GDM1 (cell line): ENCODE measurements at places on chromosomes 1 and 21.

DNA sequence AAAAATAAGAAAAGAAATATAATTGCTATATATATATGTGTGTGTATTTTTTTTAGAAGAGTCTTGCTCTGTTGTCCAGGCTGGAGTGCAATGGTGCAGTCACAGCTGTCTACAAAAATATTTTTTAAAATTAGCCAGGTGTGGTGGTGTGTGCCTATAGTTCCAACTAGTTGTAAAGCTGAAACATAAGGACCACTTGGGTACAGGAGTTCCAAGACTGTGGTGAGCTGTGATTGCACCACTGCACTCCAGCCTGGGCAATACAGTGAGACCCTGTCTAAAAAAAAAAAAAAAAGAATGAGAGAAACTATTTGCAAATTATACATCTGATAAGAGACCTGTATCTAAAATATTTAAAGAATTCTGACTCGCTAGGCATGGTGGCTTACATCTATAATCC is 42.0 kb downstream of the BMP8A start:
- no peak for DNase-seq

- no peak for DNase-seq
Measured at GRCh38 chr1:244350027-244350426, 101.7 kb downstream of the ADSS2 start.

DNA sequence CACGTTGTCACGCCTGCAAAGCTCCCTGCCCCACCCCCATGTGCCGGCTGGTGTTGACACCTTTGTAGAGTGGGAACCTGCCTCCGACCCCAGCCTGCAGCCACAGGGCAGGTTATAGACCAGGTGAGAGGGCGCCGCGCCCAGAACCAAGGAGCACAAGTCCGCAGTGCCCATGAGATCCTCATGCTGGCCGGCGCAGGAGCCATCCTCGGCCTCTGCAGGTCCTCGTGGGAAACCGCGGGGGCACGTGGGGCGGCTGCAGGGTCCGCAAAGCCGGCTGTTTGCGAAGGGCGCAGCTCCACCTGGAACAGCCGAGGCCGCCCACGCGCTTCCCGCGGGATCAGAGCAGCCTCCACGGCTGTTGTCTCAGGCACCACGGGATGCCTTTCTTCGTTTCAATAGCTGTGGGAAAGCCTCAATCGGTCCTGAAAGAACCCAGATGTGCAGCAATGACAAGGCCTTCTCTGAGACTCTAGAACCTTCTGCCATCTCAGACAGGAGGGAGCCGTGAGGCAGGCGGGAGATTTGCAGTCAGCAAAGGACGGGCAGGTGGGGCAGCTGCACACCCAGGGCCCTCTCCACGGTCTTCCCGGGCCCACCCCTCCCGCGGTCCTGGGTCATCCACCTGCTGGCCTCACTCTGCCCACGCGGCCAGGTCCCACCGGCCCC is 29.9 kb downstream of the POFUT2 start:
- no peak for DNase-seq

DNA sequence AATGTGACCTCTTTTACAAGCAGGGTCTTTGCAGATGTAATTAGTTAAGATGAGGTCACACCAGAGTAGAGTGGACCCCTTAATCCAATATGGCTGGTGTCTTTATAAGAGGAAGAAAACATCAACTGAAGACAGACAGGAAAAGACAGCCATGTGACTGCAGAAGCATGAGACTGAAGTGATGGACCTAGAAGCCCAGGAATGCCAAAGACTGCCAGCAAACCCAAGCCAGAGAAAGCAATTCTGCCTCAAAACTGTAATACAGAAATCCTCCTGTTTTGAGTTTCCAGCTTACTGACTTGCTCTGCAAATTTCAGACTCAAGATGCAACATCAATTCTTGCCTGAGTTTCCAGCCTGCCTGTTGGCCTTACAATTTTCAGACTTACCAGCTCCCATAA is 17.3 kb downstream of the ENAH start:
- DNase-seq, result no peak

- no peak for DNase-seq
Measured at GRCh38 chr1:34166191-34166624, 1.2 kb upstream of the CSMD2 start.

DNA sequence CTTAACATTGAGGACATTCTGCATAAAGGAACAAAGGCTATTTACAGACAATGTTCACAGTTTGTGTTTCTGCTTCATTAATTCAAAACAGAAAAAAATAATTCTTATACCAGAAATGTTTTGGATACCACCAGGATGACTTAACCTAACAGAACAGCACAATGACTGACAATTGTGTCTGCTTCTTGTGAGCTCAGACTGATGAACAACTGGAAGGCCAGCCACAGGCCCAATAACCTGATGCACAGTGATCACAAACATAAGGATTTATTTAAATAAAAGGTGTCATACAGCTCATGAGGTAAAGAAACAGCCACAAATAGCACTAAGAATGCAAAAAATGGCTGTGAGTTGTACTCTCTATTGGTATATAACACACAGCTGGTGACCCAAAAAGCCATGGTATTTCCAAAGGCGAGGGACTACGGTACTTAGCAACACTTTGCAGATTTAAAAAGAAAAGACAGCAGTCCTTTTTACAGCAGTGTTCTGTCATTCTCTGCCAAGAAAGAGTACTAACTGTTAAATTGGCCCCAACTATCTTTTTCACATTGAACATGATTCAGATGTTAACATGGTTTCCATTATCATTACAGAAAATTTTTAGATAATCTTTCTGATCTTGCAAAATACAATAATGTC is 32.1 kb upstream of the DDAH1 start:
- DNase-seq, result no peak
